ENCODE measurements at places on chromosomes 7 and 10.
A peak's percentile ranks its signal among the peaks of the same experiment; 100 is the strongest.

GRCh38 chr10:104925232-104925851 lies 284.3 kb downstream of the SORCS3 start:
- DNase-seq, result peak; percentile 49

DNA sequence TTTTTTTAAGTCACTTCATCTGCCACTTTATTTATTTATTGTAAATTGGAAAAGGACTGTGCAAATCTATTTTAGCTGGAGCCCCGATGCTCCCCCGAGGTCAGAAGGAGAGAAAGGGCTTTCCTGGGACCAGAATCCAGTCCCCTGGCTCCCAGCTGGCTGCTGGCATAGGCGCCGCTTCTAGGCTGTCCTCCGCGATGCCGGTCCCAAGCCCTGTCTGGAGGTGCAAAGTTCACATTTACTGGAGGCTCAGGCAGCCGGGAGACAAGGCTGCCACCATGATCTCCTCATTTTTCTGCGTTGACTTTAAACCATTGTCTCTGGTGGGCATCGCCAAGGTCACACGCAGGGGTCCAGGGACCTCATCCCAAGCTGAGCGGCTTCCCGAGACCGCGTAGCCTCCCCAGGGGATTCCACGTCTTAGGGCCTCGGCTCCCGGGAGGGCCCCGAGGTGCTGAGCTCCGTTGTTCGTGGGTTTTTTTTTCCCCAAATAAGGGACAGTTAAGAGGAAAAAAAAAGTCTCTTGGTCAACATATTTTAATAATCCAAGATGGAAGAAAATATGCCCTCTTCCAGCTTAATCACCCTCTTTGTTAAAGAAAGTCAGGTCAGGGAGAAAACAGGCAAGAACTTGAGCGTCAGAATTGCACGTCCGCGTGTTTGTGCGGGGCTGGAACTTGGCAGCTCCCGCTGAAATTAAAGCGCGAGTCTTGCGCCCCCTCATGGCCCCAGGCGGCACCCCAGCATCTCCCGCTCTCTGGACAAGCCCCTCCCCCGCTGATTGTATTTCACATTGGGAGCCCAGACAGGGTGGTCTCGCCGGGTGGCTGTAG lies 11.9 kb downstream of the RGR start:
- DNase-seq, result peak; percentile 59

- DNase-seq, result no peak
These were observed 73.7 kb downstream of the ITIH5 start for GRCh38 chr10:7593063-7593462.

- DNase-seq, result peak; percentile 10
These were observed 662.5 kb downstream of the POM121L12 start for GRCh38 chr7:53697913-53698312.

- no peak for DNase-seq
These were observed 39.9 kb upstream of the DUSP5 start for GRCh38 chr10:110457851-110458250.

DNA sequence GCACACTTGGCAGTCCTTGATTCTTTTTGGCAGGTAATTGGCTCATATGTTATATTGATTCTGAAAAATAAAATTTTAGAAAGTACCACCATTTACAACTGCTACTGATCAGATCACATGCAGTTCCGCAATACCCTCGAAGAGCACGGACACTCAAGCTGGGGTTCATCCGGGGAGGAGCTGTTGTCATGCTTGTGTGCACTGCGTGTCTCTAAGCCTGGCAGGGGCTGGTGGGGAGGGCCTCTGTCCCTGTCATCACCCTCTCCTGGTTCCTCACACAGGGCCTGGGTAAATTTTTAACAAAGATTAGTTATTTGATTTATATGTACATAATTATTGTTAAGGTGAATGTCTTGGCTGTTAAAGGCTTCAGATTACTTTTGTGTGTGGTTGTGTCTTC lies 45.2 kb downstream of the TRRAP start:
- no peak for DNase-seq

DNA sequence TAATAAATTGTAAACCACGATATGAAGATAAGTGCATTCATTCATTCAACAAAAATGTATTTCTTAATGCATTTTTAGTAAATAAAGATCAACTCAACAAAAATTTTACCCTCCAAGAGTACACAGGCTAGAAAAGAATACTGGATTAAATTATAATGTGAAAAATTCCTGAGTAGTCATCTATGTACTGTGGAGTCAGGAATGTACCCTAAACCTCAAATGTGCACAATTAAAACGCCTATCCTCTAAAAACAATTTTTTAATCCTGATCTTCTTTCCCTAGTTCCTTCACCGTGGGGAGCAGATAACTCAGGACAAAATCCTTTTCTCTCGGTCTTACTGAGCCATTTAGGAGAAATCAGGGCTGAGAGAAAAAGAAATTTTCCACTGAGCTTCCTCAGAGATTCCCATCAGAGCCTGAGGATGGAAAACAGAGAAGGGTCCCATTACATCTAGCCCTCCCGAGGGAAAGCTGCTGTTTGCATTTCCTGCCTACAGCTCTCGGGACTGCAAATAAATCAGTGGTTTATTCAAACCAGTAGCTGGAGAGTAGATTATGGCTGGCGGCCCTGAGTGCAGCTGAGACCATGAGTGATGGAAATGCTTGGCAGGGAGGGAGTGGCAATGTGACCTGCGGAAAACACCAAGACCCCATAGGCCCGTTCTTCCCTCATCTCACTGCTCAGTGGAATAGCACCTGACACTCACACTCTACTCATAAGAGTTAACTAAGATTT lies 7.4 kb downstream of the TAS2R40 start:
- DNase-seq, result no peak

DNA sequence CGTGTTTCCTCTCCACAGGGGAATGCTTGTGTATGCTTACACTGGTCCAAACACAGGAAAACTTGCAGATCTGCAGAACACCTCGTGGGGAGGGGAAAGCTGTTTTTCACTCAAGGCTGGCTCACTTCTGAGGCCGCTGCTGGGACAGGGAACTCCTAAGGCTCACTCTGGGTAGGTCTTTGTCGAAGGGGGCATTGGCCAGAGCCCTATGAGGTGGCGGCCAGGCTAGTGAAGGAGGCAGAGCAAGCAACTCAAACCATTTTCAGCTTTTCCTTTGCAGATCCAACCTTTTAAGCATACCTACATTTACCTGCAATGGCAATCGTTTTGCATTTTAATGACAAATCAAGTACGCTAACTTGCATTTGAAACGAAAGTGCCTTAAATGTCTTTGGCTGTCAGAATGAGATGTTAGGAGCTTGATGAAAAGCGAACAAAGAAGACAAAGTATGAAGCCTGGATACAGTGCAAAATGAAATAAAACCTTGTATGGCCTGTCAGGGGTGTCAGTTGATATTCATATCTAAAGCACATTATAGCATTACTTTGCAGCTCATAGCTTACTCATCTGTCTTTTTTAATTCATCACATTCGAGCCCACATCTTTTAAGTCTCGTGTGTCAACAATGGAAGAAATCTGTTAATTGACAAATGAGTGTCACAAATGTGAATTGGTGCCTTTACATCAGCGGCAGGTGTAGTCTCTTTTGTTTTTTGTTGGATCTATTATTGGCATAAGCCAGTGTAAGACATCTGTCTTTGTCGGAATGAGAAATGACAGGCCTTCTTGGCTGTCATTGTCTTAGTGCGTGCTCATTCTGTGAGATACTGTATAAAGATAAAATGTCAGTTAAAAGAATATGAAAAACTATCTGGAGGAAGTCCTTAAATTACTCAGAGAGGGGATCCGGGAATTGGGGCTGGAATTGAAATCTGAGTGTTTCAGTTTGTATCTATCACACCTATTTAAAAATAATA lies 30.5 kb downstream of the LRMDA start:
- DNase-seq, result no peak

DNA sequence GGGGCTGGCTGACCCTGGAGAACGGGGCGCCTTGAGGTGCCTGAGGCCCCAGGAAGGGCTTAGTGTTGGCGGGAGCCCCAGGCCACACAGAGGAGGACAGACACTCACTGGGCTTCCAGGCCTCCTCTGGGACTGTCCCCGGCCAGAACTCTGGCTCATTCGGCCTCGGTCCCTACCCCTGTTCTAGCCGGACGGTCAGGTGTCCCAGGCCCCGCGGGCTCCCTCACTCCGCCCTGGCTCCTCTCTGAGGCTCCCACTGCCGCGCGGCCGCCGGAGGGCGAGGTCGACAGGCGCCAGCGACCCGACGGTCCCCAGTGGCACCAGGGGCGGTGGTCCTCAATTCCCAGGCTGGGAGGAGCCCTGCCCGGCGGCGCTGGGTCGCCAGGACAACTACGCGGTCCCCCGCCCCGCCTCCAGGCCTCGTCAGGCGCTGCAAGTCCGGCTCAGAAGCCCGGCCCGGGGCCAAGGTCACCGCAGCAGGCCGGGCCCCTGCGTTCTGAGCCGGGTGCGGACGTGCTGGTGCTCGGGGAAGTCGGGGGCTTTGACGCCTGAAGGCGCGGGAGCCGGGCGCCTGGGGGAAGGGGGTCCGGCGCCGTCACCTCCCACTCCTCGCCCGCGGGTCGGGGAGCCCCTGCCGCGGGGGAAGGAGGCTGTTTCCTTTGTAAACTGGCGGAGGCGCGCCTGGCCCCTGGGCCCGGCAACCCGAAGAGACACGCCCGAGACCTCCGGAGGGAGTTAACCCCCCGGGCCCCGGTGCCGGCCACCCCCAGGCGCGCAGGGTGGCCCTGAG lies 1.1 kb upstream of the PWWP2B start:
- no peak for DNase-seq

DNA sequence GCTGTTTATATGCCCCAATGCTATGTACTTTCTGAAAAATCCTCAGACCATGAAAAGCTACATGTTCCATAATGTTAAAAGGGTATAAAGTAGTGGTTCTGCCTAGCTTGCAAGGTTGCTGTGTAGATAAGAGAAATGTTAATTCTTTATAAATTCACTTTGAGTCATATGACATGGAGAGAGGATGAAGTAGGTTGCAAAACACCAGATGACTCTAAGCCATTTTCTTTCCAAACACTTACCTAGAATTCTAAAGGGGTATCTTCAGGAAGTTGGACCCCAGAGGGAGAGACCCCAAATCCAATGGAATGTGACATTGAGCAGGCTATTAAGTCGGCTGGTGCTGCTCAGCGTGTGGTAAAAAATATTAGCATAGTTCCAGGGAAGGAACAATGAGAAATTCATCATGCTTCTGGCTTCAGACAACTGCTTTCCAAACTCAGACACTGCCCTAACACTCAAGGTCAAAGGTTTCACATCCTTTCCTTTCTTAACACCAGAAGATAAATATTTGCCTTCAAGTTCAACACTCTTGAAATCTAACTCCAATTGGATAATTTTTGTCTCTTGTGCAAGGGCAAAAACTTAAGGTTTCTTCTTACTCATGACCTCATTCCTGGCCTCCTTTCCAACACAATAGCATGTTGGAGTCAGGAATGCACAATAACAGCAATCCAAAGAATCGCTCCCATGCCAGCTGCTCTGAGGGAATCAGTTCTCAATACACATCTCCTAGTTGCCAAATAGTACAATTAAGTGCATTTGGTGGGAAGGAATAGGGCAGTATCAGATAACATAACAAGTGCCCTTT lies 100.7 kb upstream of the AFAP1L2 start:
- peak; percentile 91 for DNase-seq

GRCh38 chr10:73099141-73099540 lies 2.5 kb upstream of the P4HA1 start:
- no peak for DNase-seq

DNA sequence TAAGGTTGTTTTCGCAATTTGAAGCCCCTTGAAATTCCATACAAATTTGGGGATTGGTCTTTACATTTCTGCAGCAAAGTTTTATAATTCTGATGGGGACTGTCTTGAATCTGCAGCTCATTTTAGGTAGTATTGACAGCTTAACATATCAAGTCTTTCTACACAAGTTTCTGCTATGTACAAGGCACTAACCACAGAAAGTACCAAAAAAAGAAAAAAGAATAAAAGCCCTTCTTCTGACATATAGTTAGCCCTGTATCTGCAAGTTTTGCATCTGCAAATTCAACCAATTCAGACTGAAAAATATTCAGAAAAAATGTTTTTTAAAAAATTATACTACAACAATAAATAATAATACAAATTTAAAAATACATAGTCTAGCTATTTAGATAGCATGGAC lies 15.3 kb downstream of the POT1 start:
- no peak for DNase-seq

DNA sequence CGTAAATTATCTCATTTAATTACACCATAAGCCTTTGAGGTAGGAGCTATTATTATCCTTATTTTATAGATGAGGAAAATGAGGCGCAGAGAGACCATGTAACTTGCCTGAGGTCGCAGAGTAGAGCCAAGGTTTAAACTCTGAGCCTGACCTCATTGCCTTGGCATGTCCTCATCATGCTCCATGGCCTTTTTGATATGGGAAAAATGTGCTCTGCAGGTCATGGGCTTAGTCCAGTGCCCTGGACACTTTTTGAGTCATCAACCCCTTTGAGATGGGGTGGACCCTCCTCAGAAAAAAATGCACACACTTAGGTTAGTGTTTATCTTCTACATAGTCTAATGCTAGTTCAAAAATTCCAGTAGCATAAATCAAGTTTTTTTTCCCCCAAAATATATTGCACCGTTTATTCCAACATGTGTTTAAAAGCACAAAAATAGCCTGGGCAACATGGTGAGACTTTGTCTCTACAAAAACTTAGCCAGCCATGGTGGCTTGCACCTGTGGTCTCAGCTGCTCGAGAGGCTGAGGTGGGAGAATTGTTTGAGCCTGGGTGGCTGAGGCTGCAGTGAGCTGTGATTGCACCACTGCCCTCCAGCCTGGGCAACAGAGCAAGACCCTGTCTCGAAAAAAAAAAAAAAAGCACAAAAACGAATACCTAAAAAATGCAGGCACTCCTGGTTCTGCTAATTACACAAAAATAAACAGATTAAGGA lies 28.6 kb upstream of the TMEM178B start:
- no peak for DNase-seq

DNA sequence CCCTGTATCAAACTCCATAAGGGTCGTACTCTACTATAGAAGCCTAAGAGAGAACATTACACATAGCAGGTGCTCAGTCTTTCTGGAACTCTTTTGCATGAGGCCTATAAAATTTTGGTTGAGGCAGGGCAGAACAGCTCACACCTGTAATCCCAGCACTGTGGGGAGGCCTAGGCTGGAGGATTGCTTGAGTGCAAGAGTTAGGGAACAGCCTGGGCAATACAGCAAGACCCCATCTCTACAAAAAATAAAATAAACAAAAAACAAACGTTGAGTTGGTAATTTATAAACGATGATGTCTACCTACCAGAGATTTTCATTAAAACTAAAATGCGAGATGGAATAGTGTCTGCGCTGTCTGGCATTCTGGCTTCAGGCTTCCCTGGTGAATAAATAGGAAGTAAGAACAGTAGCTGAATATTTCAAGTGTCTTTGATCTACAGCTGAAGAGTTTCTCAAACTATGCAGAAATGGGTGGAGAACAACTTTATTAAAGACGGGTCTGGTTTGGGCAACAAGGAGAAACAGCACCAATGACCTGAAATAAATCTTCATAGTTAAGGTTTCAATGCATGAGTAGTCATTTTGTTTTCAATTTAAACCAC lies 774 bp downstream of the PON2 start:
- no peak for DNase-seq

- no peak for DNase-seq
These were observed 37.1 kb downstream of the CAMK2B start for GRCh38 chr7:44288381-44288685.

GRCh38 chr7:155758348-155758747 lies 53.9 kb downstream of the SHH start:
- DNase-seq, result no peak

- DNase-seq, result no peak
These were observed 13.4 kb upstream of the FIS1 start for GRCh38 chr7:101258243-101258731.

- DNase-seq, result peak; percentile 45
These were observed 188.3 kb downstream of the DGKB start for GRCh38 chr7:14714161-14714728.

Measured in epithelial cell of esophagus (primary cell).